ENCODE measurements at places on chromosomes 11 and 22. TPM values are rescaled to one million over a fixed set of nuclear protein-coding genes. Genes with fewer than 3 reads are reported as not detected.

Gene MPPED2
- total RNA-seq = not detected

Gene MS4A8
- total RNA-seq = not detected

Gene P4HA3
- total RNA-seq = 45.2 TPM

Gene OR8G5
- not detected for total RNA-seq

Gene SPDYC
- not detected for total RNA-seq

Gene CD248
- total RNA-seq = not detected

Gene CASTOR1
- total RNA-seq = 5.4 TPM

Gene B3GAT1
- not detected for total RNA-seq

Gene DGKZ
- total RNA-seq = 53.0 TPM

Gene MYOD1
- total RNA-seq = not detected

Gene C22orf31
- total RNA-seq = not detected

Gene C22orf23
- 0.16 TPM for total RNA-seq

Gene MEI1
- not detected for total RNA-seq

Gene ANO3
- total RNA-seq = 0.01 TPM

Gene FGF3
- total RNA-seq = not detected

Gene CCDC73
- not detected for total RNA-seq

Gene TREH
- total RNA-seq = not detected

Gene TNNI2
- total RNA-seq = not detected

Gene NAALAD2
- total RNA-seq = not detected

Gene NLRP6
- not detected for total RNA-seq

Gene KRTAP5-1
- total RNA-seq = not detected

Gene SPON1
- not detected for total RNA-seq

Gene P2RX6
- 0.70 TPM for total RNA-seq

Gene MUC5AC
- 2.3 TPM for total RNA-seq

Gene RASGRP2
- 1.1 TPM for total RNA-seq

Gene TMA7B
- not detected for total RNA-seq

Gene F2
- 3.2 TPM for total RNA-seq

Gene C11orf65
- total RNA-seq = 0.29 TPM

Gene CALCA
- not detected for total RNA-seq

Gene ARAP1
- 28.0 TPM for total RNA-seq

Gene MMP12
- total RNA-seq = 0.06 TPM

Gene OR51E2
- total RNA-seq = not detected

Gene FGF4
- not detected for total RNA-seq

Gene TIGD3
- 0.60 TPM for total RNA-seq

Gene CLMP
- 15.2 TPM for total RNA-seq

Gene OR51L1
- not detected for total RNA-seq

Gene VPREB1
- not detected for total RNA-seq

Gene SHANK2
- 8.0 TPM for total RNA-seq

Gene CECR2
- 0.08 TPM for total RNA-seq

Gene TRIM29
- total RNA-seq = 11.1 TPM

Gene UQCC3
- total RNA-seq = 37.9 TPM

Gene OR4C13
- total RNA-seq = not detected

Gene OR52E1
- total RNA-seq = not detected

Gene LRRC10B
- total RNA-seq = 0.25 TPM

Gene NCF4
- total RNA-seq = not detected

Gene SLC37A2
- 0.12 TPM for total RNA-seq
